ENCODE measurements at places on chromosomes 3 and 15.

DNA sequence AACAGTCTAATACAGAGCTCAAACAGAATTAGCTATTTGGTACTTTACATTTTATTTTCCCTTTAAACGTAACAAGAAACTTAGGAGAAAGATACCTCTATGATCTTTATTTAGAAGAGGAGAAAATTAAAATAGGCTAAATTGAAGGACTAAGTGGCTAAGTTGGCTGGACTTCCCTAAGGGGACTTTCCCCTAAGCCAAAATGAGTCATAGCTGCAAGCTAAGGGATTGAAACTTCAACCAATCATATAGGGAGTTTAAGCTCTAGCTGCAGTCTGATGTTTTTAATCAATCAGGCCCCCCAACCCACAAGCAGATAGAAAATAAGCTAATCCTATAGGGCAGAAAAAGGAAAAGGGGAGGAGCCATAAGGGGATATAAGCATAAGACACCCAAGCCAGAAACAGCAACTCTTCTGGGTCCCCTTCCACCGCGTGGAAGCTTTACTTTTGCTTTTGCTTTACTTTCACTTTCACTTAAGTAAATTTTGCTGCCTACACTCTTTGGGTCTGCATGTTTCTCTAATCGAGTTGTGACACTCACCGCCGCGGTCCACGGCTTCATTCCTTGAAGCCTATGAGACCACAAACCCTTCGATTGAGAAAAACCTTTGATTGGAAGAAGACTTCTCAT lies 1108.5 kb upstream of the EPHA6 start:
- peak; percentile 29 for DNase-seq

- no peak for DNase-seq
Measured at GRCh38 chr15:31975830-31976229, 54.5 kb upstream of the CHRNA7 start.

DNA sequence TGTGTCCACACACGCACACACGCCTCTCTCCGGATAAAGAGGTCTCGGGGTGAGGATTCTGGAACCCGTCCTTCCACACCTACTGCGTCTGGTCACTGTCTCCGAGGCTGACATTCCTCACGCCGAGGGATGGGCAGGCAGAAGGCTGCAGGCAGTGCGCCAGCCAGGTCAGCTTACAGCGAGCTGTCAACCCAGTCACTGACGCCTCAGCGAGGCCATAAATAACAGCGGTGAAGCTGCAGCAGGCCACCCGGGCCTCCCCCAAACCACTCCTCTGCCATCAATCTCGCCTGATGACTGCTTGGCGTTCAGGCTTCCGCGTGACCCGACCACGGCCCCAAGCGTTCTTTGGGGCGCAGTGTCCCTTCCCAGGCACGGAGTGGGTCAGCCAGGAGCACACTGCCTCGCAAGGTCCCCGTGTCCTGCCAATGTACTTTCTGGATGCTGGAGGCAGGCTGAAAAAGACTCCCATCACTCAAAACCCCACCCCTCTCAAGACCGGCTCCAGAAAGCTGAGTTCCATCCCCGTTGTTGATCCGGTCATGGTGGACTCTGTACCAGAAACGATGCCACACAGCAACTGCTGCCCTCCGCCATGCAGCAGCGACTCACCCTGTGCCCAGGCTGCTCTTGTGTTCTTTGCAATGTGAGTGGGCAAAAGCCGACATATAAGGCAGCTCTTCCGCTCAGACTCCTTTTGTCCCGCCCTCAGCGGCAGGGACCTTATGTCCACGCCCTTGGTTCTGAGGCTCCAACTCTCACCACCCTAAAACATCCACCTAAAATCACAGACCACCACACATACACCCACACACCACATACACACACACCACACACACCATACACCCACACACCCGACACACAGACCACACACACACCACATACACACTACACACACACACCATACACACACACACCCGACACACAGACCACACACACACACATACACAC lies 27.1 kb downstream of the CPN2 start:
- no peak for DNase-seq

GRCh38 chr15:95679847-95680582 lies 650.5 kb upstream of the NR2F2 start:
- DNase-seq, result no peak

GRCh38 chr3:157045238-157045850 lies 114.6 kb downstream of the CCNL1 start:
- DNase-seq, result no peak

DNA sequence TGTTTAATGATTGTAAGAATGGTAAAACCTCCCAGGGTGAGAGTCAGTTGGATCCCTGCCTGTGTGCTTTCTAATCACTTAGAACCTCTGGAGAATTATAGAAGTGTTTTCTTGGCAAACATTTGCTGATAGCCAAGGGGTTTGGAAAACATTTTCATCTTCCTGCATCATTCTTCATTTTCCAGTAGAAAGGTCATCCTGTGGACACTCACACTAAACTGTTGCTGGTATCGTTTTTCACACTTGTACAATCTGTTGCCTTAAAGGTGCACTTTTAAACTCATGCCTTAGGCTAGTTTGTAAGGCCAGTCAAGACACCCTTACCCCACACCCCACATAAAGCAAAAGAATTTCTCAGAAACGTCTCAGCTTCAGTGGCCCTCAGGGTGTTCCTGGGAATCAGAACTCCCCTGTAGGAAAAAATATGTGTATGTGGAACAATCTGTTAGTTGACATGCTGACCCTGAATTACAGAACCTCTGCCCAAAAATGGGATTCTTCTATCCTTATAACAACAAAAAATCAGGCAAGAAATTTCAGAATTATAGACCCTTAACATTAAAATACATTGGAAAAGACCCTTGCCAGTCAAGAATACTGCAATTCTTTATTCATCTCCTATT lies 5.8 kb upstream of the PLD1 start:
- DNase-seq, result no peak

GRCh38 chr3:67458896-67459530 lies 195.4 kb downstream of the SUCLG2 start:
- no peak for DNase-seq

GRCh38 chr3:65761446-65762234 lies 277.1 kb downstream of the MAGI1 start:
- DNase-seq, result no peak

DNA sequence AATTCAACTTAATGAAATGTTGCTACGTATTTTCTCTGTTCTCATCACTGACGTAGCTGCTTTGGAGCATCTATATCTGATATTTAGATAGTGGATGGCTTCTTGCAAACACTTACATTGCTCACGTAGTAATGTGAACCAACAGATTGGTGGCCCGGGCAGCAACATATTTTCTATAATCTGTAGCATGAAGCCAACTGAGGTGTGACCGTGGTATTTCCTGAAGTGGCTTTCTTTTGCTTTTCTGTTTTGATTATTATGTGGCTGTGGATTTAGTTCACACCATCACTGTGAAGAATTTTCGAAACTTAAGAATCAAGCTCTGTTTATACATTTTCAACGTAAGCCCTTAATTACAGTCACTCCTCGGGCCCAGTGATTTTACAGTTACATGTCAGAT lies 288.5 kb downstream of the LPP start:
- no peak for DNase-seq

DNA sequence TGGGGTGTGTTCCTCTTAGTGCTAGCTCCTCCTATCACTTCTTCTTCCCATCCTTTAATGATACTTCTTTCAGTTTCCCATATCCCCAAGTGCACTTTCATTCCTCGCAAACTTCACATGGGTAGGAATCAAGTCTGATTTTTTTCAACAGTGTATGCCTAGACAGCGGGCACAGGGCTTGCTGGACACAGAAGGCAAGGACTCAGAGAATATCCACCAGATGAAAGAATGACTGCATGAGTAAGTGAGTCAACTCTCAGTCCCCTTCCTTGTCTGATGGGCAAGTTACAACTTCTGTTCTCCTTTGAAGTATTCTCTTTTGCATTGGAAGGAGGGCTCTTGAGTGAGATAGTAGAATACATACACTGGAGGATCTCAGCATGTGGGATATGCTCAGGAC lies 3.1 kb upstream of the SQOR start:
- DNase-seq, result no peak

DNA sequence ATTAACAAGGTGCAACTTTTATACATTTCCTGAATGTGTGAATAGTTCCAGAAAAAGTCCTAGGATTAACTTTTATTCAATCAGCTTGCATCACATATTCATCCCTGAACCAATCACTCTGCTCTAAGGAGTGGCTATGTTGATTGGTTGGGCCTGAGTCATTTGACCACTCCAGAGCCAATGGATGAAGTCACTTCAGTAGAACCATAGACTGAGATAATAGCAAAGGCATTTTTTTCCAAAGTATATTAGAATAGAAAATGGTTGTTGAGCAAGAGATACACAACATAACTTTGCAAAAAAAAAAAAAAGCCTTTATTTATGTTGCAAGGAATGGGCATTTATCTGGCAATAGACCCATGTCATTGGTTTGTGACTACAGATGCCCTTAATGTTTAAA lies 55.5 kb upstream of the AGTR1 start:
- DNase-seq, result no peak

GRCh38 chr15:96225642-96226259 lies 104.7 kb upstream of the NR2F2 start:
- no peak for DNase-seq

DNA sequence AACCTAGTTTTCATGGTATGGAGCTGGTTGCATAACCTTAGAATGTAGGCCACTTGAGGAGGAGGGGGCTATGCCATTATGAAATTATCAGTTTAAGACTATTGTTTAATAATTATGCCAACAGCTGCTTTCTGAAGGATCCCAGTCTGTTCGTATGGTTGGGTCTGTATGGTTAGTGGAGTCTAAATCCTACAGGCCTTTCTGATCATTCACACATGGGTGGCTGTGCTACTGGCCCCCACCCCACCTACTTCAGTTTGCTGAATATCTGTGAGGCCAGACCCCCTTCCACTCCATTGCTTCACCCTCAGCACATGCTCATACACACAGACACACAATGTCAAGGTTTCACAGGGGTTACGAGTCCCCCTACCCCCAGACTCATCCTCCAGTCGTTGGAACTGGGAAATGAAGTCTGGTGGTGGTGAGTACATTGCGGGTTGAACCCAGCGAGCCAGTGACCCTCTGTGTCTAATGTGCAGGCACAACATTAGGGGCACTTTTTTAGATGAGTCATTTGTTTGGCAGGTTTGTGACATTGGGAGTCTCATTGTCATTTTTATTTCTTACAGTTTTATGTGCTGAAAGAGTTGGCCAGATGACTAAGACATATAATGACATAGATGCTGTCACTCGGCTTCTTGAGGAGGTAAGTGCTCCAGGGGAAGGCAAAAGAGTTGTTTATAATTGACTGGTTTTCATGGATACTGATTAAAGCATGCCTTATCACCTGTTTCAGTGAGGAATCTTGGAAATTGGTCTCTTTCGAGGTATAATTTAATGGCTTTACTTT lies 85.3 kb downstream of the TRAK1 start:
- no peak for DNase-seq

Measured in lower lobe of right lung (tissue), 2 donors.